ENCODE measurements at places on chromosomes 7 and 10.

- no peak for DNase-seq
Measured at GRCh38 chr7:38453168-38453567, 178.0 kb downstream of the AMPH start.

- DNase-seq = no peak
Measured at GRCh38 chr10:51986516-51986915, 287.1 kb upstream of the CSTF2T start.

GRCh38 chr7:18081617-18082016 is 54.0 kb upstream of the PRPS1L1 start:
- no peak for DNase-seq

GRCh38 chr7:131197920-131198615 is 129.6 kb upstream of the MKLN1 start:
- DNase-seq = no peak

DNA sequence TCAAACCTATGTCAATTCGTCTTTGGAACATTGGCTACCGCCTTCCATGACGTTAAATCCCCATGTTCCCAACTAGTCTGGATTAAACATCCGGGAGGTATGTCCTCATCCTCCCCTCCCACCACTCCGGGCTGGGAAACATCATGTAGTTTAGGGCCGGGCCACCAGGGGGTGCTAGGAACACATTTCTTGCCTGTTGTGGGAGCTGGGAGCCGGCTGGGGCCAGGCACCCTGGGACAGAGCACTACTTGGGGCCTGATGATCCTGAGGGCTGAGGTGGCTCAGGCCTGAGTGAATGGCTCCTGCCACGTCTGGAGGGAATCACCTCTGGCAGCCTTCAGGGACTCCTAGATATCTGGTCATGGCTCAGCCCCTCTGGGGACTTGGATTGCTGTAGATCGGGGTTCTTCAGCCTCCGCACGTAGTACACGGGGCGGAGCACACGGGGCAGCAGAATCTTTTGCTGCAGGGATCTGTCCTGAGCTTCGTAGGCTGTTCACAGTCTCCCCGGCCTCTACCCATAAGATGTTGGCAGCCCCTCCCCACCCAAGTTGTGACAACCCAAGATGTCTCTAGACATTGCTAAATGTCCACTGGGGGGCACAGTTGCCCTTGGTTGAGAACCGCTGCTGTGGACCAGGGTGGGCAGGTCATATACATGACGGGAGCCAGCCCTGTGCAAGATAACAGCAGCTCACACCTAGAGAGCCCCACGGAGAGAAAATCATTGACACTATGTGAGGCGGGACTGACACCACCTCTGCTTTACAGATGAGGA is 141.2 kb upstream of the ZNF716 start:
- DNase-seq = no peak

- no peak for DNase-seq
Measured at GRCh38 chr7:43143918-43144589, 31.6 kb downstream of the HECW1 start.

GRCh38 chr7:83362871-83363550 is 200.3 kb upstream of the PCLO start:
- no peak for DNase-seq

GRCh38 chr10:95176101-95176500 is 17.9 kb upstream of the ACSM6 start:
- no peak for DNase-seq

GRCh38 chr10:112815269-112816032 is 134.6 kb upstream of the TCF7L2 start:
- no peak for DNase-seq
